ENCODE measurements at places on chromosomes 13 and 19. TPM values are rescaled to one million over a fixed set of nuclear protein-coding genes. Genes with fewer than 3 reads are reported as not detected.
A peak's percentile ranks its signal among the peaks of the same experiment; 100 is the strongest.

MCF2L gene
- total RNA-seq, result 49.2 TPM

DNA sequence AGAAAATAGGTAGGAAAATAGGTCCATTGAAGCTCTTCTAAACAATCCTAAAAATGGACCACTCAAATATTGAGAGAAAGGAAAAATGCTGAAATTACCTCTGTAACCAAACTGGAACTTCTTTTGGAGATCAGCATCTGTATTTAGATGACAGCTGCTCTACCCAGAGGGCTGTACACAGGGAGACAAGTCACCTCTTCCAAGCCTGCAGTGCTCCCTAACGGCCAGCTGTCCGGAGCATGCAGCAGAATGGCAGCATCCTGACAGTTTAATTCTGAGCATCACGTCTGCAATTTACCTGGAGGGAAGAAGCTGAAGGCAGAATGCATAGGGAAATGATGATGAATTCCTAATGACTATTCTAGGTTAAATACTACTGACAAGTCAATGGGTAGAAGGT is 62.8 kb upstream of the DIAPH3 start:
- no peaks in the 10 kb centered on the region for H3K36me3 ChIP-seq
- H3K4me3 ChIP-seq, result no peak overlapping the region
- no peaks in the 10 kb centered on the region for H3K4me1 ChIP-seq

GRCh38 chr13:94331281-94331680 is 148.2 kb downstream of the DCT start:
- peaks cover 3% of the 10 kb centered on the region for H3K4me1 ChIP-seq
- no peak for DNase-seq
- H3K27ac ChIP-seq, result no peak overlapping the region
- no peaks in the 10 kb centered on the region for H3K27me3 ChIP-seq
- H3K4me3 ChIP-seq, result no peak overlapping the region
- no peaks in the 10 kb centered on the region for H3K36me3 ChIP-seq

DNA sequence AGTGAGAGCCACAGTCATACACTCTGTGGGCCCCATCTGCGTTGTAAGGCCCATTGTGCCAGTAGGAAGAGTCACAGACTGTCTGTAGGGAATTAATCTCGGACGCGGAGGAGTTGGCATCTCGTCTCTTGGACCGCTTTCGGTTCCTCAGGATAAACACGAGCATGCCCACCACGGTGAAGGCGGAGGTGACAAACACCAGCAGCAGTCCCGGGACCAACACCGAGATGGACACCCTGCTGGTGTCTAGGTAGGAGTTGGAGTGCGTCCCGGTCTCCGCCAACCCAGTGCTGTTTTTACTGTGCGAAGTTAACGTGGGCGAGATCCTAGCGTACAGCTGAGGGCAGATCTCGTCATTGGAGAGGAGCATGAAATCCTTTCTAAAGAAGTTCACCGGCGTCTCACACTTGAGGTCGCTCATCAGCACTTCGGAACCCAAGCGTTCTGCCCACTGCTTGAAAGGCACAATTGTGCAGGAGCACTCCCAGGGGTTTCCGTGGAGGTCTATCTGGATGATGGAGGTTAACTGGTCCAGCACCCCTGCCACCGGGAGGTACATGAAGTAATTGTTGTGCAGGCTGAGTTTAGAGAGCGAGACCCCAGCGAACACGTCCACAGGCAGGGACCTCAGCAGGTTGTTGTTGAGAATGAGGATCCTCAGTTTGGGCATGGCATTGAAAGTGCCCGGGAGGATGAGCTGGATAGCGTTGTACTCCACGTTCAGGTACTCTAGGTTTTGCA is 2.7 kb downstream of the SLITRK1 start:
- peak; percentile 52 for DNase-seq
- H3K27ac ChIP-seq, result no peak overlapping the region
- H3K27me3 ChIP-seq, result no peaks in the 10 kb centered on the region
- H3K4me3 ChIP-seq, result peak overlapping the region; percentile 30

- no peaks in the 10 kb centered on the region for H3K27me3 ChIP-seq
- no peaks in the 10 kb centered on the region for H3K4me1 ChIP-seq
- DNase-seq, result no peak
- peaks cover 11% of the 10 kb centered on the region for H3K36me3 ChIP-seq
- no peak overlapping the region for H3K27ac ChIP-seq
Observed at GRCh38 chr13:97346561-97347254, 87.3 kb upstream of the RAP2A start.

DNA sequence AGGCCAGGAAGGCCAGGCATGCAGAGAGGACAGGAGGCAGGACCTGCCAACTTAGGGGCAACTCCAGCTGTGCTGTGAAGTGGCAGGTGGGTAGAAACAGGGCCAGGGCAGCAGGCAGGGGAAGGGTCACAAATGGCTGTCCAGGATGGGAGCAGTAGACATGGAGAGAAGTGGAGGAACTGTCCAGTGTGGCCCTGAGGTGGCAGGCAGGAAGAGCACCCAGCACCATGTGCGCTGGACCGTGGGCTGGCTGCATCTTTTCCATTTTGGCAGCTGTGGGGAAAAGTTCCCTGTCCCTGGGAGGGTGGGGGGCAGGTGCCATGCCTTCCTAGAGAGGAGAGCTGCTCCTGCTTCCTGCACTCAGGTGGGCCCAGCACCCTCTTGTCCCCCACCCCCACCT is 13.8 kb downstream of the DEDD2 start:
- H3K27me3 ChIP-seq, result no peaks in the 10 kb centered on the region
- DNase-seq, result peak; percentile 44
- no peak overlapping the region for H3K4me3 ChIP-seq
- H3K4me1 ChIP-seq, result no peaks in the 10 kb centered on the region
- peaks cover 7% of the 10 kb centered on the region for H3K36me3 ChIP-seq
- no peak overlapping the region for H3K27ac ChIP-seq

SSC5D gene
- 64.1 TPM for total RNA-seq

IZUMO1 gene
- 0.66 TPM for total RNA-seq

DNA sequence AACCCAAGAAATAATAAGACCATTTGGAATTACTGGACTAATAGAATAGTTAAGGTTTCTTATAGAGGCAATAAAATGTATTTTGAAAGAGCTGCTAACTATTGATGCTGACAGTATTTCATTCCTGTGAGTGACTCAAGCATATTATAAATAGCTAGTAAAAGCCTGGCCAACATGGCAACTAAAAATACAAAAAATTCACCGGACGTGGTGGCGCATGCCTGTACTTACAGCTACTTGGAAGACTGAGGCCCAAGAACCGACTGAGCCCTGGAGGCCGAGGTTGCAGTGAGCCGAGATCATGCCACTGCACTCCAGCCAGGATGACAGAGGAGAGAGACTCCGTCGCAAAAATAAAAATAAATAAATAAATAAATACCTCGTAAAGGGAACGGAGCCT is 5.4 kb upstream of the ICAM3 start:
- no peaks in the 10 kb centered on the region for H3K36me3 ChIP-seq
- H3K4me3 ChIP-seq, result no peak overlapping the region
- no peak for DNase-seq
- no peak overlapping the region for H3K27ac ChIP-seq
- no peaks in the 10 kb centered on the region for H3K4me1 ChIP-seq

- H3K36me3 ChIP-seq, result no peaks in the 10 kb centered on the region
- H3K27ac ChIP-seq, result no peak overlapping the region
- H3K4me3 ChIP-seq, result no peak overlapping the region
- DNase-seq, result no peak
- H3K4me1 ChIP-seq, result no peaks in the 10 kb centered on the region
Observed at GRCh38 chr19:3370214-3370720, 3.9 kb downstream of the NFIC start.

SIGLECL1 gene
- total RNA-seq, result not detected

DNA sequence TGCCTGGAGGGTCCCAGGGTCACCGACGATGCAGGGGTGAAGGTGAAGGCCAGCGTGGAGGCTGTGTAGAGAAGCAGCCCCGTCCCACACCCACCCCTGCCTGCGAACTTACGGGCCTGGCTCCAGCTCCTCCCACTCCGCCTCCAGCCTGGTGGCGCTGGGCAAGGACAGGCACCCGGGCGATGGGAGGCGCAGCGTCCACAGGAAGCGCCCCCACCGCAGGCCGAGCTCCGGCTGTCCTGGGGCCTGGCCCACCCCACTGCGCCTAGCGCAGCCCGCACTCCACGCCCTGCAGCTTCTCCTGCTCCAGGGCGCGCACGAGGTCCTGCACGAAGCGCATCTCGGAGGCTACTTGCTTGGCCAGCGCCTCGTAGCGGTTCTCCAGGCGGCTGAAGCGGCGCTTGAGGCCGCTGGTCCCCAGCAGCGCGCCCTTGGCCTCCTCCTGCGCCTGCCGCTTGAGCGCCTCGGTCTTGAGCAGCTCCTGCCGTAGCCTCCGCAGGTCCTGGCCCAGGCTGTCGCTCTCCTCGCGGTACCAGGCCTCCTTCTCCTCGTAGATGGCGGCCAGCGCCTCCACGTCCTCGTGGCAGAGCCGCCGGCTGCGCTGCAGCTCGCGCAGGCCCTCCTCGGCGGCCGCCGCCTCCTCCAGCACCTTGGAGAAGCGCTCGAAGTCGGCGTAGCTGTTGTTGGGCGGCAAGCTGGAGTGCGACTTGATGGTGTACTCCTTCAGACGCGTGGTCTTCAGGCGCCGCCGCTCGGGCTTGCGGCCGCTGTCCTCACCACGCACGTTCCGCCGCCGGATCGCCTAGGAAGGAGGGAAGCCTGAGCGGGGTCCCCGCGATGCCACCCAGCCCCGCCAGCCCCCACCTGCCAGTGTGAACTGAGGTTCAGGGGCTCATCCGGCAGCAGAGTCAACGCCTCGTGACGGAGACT is 11.8 kb downstream of the DAPK3 start:
- no peaks in the 10 kb centered on the region for H3K27me3 ChIP-seq
- H3K27ac ChIP-seq, result no peak overlapping the region
- H3K4me3 ChIP-seq, result no peak overlapping the region
- no peaks in the 10 kb centered on the region for H3K4me1 ChIP-seq

GRCh38 chr13:64457976-64458375 is 2772.2 kb downstream of the PCDH9 start:
- H3K4me1 ChIP-seq, result no peaks in the 10 kb centered on the region
- no peak overlapping the region for H3K4me3 ChIP-seq
- no peak for DNase-seq
- H3K36me3 ChIP-seq, result no peaks in the 10 kb centered on the region

GRCh38 chr19:13831537-13832467 is 36.6 kb downstream of the ZSWIM4 start:
- no peak for DNase-seq
- H3K36me3 ChIP-seq, result no peaks in the 10 kb centered on the region
- H3K27me3 ChIP-seq, result no peaks in the 10 kb centered on the region
- H3K4me3 ChIP-seq, result no peak overlapping the region

- H3K36me3 ChIP-seq, result no peaks in the 10 kb centered on the region
- DNase-seq, result no peak
Observed at GRCh38 chr19:8129061-8129618, 20.3 kb downstream of the FBN3 start.

DNA sequence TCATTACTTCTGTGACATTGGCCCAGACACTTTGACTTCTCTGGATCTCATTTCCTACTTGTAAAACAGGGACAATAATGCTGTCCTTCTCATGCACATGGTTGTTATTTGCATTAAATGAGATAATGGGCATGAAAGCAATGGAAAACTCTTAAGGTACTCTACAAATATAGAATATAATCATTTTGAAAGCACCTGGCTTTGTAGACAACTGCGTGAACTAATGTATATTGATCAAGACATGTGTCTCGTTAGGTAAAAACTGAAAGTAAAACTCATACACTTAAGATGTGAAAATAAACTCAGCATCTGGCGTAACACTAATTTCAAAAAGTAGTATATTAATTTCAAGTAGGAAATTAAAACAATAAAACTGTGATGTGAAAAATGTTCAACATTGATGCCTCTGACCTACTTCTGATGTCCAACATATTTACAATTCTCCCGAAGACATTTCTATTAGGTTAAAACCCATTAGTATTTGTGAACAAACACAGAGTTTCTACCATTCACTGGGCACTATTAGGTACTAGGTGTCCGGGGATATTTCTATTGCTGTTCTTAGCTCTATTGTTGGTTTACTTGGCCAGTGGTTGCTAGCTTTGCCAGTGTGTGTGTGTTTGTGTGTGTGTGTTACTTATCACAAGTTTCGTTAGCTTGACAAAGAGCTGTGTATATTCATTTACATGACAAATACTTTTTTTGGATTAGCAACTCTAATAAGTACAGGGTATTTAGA is 220.5 kb downstream of the KCNRG start:
- no peak for DNase-seq
- no peaks in the 10 kb centered on the region for H3K36me3 ChIP-seq
- no peak overlapping the region for H3K27ac ChIP-seq
- no peak overlapping the region for H3K4me3 ChIP-seq

CRX gene
- not detected for total RNA-seq

GRCh38 chr19:57110592-57111328 is 9.0 kb upstream of the USP29 start:
- no peaks in the 10 kb centered on the region for H3K27me3 ChIP-seq
- H3K4me3 ChIP-seq, result peak overlapping the region; percentile 5
- DNase-seq, result no peak
- H3K27ac ChIP-seq, result no peak overlapping the region
- H3K36me3 ChIP-seq, result no peaks in the 10 kb centered on the region

DNA sequence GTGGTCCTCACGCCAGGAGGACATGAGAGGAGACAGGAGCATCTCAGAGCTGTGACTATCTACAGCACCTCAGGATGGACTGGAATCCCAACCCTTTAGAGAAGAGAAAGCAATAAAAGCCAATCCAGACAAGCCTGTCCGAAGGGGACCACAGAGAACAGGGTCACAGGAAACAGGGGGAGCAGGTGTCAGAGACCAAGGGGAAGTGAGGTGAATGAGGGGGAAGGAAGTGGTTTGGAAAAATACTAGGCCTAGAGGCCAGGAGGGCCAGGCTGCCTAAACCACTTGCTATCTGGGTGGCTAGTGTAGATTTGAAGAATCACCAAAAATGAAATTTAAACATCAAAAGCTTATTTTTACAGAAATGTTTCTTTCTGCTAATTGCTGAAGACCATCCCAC is 16.2 kb downstream of the TMTC4 start:
- H3K27me3 ChIP-seq, result no peaks in the 10 kb centered on the region
- no peaks in the 10 kb centered on the region for H3K36me3 ChIP-seq
- H3K27ac ChIP-seq, result no peak overlapping the region

CGB1 gene
- not detected for total RNA-seq

GRCh38 chr19:3782903-3783302 is 3.3 kb downstream of the MATK start:
- H3K4me3 ChIP-seq, result no peak overlapping the region
- H3K27ac ChIP-seq, result no peak overlapping the region
- DNase-seq, result no peak
- H3K36me3 ChIP-seq, result no peaks in the 10 kb centered on the region
- H3K27me3 ChIP-seq, result peaks cover 2% of the 10 kb centered on the region

DNA sequence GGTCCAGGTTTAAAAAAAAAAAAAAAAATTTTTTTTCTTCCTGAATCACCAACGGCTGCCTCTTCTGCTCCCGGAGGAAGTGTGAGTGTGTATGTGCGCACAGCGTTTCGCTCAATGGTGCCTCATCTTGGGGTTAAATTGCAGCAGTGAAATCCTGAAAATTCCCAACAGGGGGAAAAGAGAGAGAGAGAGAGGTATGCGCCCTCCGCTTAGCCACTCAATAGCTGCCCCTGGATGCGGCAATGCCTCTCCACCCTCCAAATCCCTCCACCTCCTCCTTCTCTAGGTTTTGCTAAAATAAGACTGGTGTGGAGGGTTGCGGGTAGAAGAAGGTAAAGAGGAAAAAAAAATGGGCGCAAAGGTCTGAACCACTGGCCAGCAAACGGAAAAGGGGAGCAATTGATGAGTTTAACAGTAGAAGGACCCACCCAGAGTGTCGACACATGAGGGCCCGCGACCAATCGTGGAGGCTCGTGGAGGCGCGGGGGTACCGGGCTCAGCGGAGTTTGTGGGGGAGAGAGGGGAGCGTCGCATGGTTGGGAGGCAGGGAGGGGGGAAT is 853 bp upstream of the CACNA1A start:
- no peaks in the 10 kb centered on the region for H3K36me3 ChIP-seq
- H3K4me1 ChIP-seq, result no peaks in the 10 kb centered on the region
- no peak overlapping the region for H3K4me3 ChIP-seq
- H3K27ac ChIP-seq, result no peak overlapping the region
- H3K27me3 ChIP-seq, result no peaks in the 10 kb centered on the region

ZNF418 gene
- total RNA-seq, result 5.2 TPM

All from aorta (tissue), 5 donors.